Activated T-cell treated with anti-CD3 and anti-CD28 coated beads, Interleukin-2, amount 50 U/mL, for 72 hours (primary cell): ENCODE measurements at places on chromosomes 7 and 10.

DNA sequence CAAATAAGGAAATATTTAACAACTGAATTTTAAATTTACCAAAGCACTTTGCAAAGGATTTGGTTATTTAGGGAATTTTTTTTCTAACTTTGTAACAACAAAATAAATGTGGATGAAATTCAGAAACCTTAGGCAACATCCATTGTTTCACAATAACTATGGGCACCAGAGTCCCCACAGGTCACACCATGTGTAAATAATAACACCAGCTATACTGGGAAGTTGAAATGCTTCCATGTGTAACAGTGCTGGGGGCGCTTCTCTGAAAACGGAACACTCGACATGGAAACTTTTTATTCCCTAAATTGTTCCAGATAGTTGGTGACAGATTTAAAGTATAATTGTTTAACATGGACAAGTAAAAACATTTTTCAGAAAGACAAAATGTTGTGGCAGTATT lies 818.6 kb downstream of the TNS3 start:
- DNase-seq = no peak

GRCh38 chr7:51326656-51327286 lies 10.2 kb upstream of the COBL start:
- DNase-seq = no peak

- DNase-seq = no peak
Observed at GRCh38 chr10:102279104-102279503, 33.8 kb downstream of the GBF1 start.

DNA sequence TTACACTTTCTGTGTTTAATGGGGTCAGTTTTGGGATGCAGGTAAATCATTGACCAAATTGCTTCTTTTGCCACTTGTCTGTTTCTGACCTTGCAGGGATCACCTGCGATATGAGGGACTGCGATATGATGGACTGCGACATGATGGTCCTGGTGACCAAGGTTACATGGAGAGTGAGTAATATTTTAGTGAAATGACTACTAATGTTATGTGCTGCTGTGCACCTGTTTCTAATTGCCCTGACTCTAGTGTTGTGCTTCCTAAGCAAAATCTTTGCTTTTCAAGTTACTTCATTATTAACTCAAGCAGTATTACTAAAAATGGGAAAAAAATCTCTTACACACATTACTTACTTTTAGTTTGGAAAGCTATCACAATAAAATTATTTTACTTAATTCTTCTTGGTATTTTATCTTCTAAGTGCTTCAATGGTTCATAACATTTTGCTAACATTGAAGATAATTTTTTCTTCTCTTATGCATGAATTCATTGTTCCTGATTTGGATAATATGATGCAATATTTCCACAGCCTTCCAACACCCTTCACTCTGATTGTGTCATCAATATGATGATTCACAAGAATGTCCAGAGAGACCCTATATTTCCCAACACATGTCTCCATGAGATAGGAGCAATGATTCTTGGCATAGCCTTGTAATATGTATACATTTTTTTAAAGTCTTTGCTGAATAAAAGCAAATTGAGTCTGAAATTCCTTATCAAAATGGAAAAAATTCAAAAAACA lies 306.2 kb upstream of the AKR1E2 start:
- DNase-seq = no peak

GRCh38 chr10:80015911-80016830 lies 62.3 kb upstream of the TMEM254 start:
- DNase-seq = no peak

DNA sequence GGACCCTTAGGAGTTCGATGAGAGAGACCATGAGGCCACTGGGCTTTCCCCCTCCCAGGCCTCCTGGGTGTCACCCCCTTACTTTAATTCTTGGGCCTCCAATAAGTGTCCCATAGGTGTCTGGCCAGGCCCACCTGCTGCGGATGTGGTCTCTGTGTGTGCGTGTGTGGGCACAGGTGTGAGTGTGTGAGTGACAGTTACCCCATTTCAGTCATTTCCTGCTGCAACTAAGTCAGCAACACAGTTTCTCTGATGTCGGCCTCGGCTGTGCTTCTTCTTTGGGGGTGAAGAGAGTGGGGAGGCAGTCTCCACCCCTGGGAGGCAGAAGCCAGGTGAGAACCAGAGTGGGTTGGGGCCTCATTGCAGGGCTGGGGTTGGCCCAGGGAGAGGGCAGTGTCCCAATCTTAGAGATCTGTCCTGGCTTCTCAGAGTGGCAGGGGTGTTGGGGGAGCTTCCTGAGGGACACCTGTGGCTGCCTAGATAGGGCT lies 1.5 kb downstream of the PVRIG start:
- peak; percentile 77 for DNase-seq

- no peak for DNase-seq
Observed at GRCh38 chr7:63931985-63932577, 66.6 kb upstream of the ZNF722 start.

DNA sequence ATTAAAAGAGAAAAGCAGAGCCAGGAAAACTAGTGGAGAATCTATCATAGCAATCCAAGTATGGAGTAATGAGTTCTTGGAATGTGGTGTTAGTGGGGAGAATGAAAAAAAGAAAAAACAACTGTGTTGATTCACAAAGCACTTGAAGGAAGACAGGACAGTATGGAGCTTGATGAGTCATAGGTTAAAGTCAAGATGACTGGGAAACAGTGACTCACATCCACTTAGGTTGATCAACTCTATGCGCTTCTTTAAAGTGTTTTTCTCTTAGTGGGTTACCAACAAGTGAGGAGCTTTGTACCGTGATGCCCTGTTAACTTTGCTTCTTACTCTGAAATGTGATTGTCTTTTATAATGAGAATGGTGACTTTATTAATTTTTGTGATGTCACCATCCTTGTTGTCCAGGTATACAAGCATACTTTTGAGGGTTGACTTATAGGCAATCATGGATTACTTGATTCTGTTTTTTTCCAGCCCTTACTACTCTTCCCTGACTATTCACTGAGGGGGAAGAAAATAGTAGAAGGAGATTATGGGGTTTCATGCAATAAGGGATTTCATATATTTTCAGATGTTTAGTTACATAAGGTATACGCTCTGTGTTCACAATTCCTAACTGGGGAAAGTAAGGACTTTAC lies 32.1 kb upstream of the MDFIC start:
- DNase-seq = peak; percentile 24

DNA sequence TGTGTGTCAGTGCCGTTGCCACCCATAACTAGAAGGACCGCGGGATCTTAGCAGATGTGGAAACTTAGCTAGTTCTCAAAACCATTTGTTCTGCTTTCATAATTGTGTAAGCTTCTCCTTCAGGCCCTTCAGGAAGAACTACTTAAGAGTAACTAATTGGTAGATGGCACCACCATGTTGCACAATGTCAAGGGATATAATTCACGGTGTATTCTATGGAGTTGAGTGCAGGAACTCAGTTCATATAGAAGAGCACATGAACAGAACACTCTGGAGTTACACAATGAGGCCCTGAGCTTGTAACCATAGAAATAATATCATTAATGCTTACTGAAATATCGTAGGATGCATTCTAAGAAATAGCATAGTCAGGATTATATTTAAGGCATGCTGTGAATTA lies 126.5 kb upstream of the GAD2 start:
- DNase-seq = no peak

DNA sequence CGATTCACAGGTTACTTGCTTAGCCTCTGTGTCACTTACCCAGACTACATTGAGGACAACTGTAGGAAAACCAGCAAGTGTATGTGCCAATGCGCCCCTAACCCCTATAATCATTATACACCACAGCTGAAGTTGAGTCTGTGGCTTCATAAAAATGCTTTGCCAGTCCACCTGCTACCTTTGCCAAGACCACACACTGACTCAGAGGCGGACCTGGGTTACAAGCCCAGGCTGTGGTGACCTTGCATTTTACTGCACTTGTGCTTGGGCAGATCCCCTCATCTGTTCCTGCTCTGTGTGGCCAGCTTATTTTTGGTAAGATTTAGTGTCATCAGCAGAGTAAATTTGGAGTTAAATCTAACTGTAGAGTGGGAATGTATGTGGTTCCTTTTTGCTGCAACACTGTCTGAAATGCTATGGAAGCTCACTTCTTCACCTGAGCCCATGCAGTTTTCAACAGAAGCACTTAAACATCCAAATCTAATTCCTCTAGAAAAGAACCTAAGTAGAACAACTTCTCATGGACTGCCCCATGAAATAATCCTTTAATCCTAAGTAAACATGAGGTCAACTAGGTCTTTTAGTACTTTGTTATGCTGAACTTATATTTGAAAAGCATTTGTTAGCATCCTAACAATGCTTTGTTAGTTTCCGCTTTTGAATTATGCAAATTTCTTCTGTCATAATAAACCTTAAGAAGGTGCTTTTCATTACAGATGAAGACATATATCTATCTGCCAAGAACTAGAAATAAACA lies 96.2 kb upstream of the AMPH start:
- no peak for DNase-seq

- no peak for DNase-seq
Observed at GRCh38 chr7:22584179-22584578, 84.2 kb upstream of the STEAP1B start.

DNA sequence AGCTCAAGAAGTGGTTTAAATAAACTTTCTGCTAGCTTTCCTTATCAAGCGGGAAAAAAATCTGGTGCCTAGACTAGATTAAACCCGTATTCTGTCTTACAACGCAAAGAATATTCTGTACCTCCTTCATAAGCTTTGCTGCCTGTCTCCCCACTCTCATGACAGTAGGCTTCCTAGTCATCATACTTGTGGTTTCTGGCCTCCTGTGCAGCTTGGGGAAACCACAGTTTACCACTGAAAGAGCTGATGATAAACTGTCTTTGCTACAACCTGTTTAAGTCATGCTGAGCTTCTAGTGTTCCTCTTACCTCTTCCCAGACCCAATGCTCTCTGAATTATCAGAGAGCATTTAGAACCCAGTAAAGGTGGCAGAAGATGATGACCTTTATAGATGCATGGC lies 55.0 kb downstream of the PODXL start:
- peak; percentile 68 for DNase-seq

GRCh38 chr7:70033226-70033625 lies 435.0 kb downstream of the AUTS2 start:
- no peak for DNase-seq

DNA sequence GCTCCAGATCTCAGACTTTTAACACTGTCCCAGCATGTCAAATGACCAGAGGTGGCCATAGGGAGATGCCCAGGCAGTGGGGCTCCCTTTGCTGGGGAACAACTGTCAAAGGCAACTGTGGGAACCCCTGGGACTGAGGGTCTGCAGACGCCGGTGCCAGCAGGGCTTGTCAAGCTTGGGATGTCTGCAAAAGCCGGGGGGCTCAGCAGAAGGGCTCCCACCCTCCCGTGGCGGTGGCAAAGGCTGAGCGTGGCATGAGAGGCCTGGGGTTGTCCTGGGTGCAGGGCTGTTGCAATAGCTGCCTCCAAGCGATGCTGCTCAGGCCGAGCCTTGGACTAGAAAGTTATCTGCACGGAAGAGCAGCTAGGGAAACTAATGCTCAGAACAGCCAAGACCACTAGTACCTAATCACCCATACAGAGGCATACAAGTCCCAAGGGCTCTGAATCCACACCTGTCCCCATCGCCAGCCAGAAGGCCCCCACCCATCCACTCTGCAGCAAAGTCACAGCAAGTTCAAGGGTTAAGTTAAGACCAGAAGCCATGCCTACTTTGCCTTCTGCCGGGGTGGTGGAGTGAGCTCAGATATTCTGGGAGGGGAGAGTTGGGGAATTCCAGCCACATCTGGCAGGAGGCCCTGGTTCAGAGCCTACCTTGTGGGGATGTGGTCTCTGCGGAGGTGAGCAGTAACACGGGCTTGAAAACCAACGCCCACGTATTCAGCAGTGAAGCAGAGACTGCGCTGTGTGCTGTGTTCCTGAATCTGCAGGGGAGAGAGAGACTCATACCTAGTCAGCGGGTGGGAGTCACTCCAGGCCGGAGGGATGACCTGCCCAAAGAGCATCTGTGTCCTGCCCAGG lies 4.6 kb downstream of the SH2B2 start:
- DNase-seq = peak; percentile 38

GRCh38 chr10:93266858-93267257 lies 193.2 kb downstream of the CYP26A1 start:
- no peak for DNase-seq

GRCh38 chr7:84331616-84332015 lies 137.0 kb upstream of the SEMA3A start:
- no peak for DNase-seq

- DNase-seq = no peak
Observed at GRCh38 chr7:105020926-105021325, 6.9 kb downstream of the KMT2E start.

- DNase-seq = no peak
Observed at GRCh38 chr7:52500841-52501240, 534.6 kb upstream of the POM121L12 start.

DNA sequence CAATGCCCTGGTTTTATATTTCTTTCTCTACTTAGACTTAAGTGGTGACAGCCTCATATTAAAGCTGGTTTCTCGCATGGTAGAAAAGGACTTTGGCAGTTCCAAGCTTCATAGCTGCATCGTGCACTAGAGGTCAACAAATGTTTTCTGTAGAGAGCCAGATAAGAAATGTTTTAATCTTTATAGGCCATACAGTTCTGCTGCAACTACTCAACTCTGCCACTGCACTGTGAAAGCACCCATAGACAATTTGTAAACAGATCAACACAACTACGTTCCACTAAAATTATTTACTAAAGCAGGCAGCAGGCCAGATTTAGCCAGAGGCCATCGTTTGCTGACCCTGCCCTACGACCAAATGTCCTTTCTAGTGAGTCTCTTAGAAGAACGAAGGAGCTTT lies 36.7 kb downstream of the CSGALNACT2 start:
- DNase-seq = no peak

DNA sequence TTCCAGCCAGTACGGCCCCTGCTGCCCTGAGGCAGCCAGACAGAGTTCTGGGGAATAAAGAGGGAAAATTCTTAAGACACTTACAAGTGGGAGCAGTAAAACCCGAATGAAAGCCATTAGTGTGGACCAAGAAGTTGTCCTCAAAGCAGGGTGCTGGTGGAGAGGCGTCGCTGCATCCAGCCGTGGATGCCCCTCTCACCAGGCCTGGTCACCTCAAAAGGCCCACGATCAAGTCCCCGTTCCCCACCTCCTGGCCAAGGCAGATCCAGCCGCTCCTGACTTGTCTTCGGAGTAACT lies 656 bp downstream of the VSTM4 start:
- no peak for DNase-seq

- DNase-seq = peak; percentile 89
Observed at GRCh38 chr7:25950488-25951413, 201.2 kb upstream of the NFE2L3 start.

DNA sequence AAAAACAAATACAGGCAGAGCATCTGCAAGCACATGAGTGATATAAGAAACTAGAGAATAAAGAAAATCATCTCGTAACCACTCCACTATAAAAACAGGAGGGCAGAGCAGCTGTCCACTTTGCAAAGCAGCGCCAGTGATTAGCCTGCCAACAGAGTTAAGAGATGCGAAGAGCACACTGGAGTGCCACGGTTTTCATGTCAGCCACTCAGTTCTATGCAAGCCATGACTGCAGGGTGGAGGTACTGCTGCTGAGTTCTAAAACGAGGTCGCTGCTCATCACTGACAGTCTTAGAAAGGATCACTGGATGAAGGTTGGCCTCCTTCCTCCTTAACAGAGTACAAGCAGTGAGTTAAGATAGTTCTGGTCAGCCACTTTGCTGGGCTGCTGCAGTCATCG lies 58.5 kb downstream of the FGFR2 start:
- no peak for DNase-seq
